ENCODE measurements at places on chromosomes 1 and 21.

- DNase-seq = no peak
Measured at GRCh38 chr1:91578320-91579109, 77.9 kb downstream of the CDC7 start.

- no peak for DNase-seq
Measured at GRCh38 chr1:113226148-113226547, 153.2 kb downstream of the LRIG2 start.

GRCh38 chr1:156805766-156806511, 10.7 kb downstream of the SH2D2A start:
- DNase-seq = peak; percentile 79

DNA sequence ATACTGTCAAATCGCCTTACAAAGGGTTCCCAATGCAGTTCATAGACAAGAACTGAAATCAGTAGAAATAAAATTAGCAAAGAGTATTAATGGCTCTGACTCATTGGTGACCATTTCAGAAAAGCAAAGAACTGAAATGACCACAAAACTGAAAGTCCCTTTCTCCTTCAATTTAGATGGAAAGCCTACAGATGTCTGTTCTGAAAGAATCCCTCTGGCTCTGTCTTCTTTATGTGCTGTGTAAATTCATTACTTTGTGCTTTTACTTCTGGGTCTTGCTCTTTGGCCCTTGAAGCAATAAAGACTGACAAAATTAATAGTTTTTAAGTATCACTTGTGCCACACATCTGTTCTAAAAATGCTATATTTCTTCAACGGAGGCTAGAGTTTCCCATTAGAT, 62.7 kb upstream of the GPR89A start:
- no peak for DNase-seq

GRCh38 chr1:44262816-44263567, 49.7 kb downstream of the DMAP1 start:
- no peak for DNase-seq

- DNase-seq = no peak
Measured at GRCh38 chr1:214136324-214136919, 144.5 kb upstream of the SMYD2 start.

- DNase-seq = no peak
Measured at GRCh38 chr1:190511554-190511953, 33.9 kb upstream of the BRINP3 start.

GRCh38 chr1:218363141-218363540, 18.0 kb downstream of the TGFB2 start:
- DNase-seq = no peak

GRCh38 chr1:29933067-29933466, 696.7 kb downstream of the PTPRU start:
- no peak for DNase-seq

DNA sequence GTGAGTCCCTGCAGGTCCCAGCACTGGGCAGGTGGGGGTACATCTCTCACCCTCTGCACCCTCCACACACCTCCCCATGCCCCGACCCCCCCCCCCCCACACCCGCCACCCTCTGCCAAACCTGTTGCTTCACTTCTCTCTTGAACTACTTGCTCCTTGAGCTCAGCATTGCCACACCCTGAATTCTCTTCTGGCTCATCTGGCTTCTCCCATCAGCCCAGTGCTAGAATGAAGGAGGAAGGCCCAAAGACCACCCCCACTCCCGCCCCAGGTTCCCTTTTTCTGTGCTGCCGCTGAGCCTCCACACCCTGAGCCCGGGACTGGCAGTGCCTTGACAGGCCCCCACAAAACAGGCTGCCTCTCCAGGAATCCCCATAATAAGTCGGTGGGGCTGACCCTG, 6.4 kb upstream of the TNNI1 start:
- DNase-seq = no peak

DNA sequence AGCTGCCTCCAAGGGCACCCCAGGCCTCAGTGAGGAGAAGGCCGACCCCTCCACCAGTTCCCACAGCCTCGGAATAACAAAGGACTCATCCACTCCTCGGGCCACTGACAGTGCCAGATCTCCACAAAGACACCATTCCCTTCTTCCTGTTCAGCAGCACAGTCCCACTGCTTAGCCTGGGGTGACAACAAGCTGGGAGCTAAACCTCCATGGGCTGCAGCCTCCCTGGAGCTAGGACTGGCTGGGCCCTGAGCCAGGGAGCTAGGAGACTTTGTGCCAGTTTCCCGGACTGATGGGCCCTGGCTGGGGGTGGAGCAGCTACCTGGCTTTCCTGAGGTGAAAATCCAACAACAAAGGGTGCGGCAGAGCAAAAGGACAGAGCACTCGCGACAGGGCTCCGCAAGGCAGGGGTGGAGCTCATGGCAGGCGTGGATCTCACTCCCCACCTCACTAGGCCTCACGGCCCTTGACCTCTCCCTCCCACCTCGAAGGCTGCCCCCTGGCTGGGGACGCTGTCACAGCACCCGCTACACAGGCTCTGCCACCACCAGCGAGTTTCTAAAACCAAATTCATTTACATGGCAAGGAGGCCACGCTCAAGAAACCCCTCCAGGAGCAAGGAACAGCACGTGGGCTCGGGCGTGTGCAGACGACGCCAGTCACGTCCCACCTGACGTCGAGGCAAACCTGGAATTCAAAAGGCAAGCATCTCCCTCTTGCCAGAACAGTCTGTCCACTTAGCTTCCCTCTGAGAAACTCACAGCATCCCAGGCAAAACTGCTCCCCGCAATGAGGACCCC, 13.8 kb downstream of the SLC35E2B start:
- no peak for DNase-seq

DNA sequence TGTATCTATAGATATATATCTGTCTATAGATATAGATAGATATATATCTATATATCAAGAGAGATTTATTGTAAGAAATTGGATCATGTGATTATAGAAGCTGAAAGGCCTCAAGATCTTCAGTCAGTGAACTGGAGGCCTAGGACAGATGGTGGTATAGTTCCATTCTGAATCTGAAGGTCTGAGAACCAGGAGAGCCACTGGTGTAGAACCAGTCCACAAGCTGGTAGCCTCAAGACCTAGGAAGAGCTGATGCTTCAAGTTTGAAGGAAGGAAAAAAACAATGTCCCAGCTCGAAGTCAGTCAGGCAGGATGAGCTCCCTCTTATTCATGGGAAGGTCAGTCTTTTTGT, 213.2 kb upstream of the JUN start:
- no peak for DNase-seq

DNA sequence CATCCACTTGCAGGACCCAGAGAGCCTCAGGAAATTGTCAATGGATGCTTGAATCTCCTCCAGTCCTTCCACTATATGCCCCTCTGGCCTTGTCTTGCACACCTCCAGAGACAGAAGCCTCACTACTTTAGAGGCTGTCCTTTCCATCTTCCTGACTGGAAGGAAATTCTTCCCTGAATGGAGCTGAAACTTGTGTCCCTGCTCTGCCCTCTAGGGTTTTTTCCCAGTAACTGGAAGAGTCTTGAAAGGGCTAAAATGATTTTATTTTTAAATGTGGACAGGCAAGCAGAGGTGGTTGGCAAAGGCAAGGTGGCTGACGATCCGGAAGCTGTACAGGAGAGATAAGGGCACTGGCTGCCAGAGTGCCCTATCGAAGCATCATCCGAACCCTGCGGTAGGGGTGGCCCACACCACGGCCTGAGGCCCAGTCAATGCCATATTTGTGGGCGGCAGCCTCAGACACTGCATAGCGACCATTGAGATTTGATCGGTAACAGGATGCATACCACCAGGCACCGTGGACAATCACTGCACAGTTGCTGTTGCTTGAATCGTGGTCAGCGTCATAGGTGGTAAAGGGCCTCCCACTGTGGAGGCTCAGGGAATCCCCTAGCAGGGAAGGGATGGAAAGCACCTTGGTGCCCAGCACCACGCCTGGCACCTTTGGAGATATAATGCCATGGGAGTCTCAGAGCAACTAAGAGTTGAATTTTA, 2.3 kb upstream of the MAP3K6 start:
- no peak for DNase-seq

DNA sequence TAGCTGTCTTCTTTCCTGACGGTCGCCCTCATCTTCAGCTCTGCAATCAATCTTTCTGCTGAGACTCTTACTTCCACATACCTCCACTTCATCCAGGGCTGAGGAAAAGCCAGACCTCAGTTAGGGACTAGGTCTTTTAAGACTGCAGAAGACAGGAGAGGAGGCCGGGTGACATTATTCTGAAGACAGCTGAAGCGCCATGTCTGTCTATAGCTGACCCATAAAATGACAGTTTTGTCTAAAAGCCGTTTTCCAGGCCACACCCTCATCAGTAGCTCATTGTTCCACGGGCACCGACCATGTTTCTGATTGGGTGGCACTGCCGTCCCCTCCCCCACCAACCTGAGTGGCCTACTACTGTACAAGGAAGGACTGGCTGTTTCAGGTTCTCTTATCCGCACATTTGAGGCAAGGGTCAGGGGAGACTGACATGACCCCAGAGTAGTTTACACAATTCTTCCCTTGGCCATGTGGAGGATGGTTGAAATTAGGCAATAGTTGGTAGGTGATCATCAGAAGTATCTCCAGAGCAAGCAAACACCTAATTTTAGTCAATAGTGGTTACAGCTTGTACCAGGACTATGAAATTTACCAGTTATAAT, at the start of gene ADCY10:
ADCY10 (minus strand) TSS at position 240 of the 602 bp plus-strand sequence. CDS start 8,994 bp downstream, outside the sequence.
- DNase-seq = no peak

DNA sequence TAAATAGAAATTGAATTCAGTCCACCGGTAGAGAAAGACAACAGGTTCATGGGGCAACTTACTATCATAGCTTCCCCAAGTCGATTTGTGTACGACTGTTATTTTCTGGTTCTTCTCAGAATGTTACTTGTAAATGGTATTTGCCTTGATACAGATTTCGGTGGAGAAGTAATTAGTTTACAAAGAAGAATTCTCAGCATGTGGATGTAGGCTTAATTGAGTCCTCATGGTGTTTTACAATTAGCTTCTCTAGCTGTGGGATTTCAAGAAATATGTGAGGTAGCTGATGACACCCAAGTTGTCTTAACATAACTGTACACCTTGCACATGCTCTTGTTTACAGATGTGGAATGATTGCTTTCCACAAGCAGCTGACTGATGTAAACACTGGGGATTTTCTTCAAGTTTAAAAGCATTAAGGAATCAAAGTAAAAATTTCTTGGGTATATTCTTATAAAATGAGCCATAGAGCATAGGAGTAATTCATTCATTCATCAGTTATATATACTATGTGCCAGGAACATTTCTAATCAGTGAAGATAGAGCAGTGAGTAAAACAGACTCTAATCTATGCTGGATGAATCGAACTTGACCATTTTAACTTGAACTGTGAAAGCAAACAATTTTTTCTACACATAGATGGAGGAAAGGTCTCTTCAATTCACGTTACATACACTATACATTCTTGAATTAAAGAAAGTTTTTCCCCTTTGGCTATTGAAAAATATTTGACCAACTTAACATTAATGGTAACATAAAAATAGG, 1.4 kb downstream of the MACO1 start:
- no peak for DNase-seq

DNA sequence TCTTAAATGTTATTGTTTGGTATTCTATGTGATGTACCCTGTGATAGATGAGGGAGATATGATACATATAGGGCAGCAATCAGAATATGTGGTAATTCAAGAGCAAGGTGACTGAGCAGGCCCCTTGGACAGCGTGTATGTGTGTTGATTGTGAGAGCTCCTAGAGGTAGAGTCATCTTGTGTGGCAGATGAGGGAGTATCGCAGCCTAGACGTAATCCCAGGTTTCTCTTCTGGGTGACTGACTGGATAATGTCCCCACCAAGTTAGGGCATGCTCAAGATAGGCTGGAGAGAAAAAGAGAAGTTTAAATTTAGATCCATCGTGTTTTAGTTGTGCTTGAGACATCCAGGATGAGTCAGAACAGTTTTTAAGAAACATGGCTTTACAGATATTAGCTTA, 185.3 kb downstream of the ZP4 start:
- no peak for DNase-seq

GRCh38 chr1:228464487-228464983, 22.6 kb upstream of the RNF187 start:
- DNase-seq = no peak

GRCh38 chr1:182965861-182966260, 12.9 kb upstream of the SHCBP1L start:
- no peak for DNase-seq

GRCh38 chr1:245434280-245434679, 279.5 kb downstream of the KIF26B start:
- DNase-seq = no peak

- DNase-seq = no peak
Measured at GRCh38 chr1:32874860-32875752, 4.4 kb upstream of the FNDC5 start.

GRCh38 chr21:42581993-42582786, 68.5 kb downstream of the SLC37A1 start:
- DNase-seq = no peak

DNA sequence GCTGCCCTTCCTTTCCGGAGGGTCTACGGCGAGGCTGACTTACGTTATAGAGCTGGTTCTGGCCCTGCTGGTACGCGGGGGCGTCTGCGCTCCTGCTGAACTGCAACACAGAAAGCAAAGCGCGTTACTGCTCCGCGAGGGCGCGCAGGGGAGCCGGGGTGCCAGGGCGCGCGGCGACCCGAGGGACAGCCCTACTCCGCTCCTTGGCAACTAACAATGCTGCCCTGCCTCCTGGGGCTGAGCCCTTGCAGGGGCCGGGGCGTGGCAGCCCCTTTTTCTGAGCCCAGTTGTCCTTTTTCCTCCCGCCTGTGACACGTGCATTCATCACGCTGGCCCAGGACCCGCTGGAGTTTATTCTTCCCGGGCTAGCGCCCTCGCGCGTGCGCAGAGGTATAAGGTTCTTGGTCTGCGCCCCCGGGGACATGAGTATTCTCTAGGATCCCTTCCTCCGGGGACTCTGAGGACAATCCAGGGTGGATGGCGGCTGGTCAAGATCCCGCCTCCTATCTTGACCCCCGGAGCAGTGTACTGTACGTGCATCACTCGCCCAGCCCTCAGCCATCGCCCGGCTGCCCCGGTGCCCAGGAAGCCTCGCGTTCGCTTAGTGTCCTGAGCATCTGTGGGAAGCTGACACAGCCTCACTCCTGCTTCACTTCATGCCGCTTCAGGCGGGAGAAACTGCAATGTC, 78.9 kb downstream of the CD247 start:
- DNase-seq = no peak

DNA sequence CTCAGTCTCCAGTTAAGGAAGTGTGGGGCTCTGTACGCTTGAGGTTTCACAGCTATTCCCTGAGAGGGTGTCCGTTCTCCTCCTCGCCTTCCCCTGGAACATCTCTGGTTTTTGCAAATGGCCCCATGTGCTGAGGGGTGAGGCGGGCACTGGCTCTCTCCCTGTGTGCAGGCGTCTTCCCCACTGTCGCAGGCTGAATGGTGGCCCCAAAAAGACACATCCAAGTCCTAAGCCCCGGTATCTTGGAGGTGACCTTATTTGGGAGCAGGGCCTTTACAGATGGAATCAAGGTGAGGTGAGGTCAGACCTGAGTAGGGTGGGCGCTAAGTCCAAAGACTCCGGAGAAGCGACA, 98.0 kb upstream of the TMPRSS2 start:
- no peak for DNase-seq

- no peak for DNase-seq
Measured at GRCh38 chr1:71908871-71909390, 373.4 kb downstream of the NEGR1 start.

GRCh38 chr1:36420409-36420808, 22.7 kb upstream of the LSM10 start:
- DNase-seq = peak; percentile 8
